ENCODE measurements at places on chromosomes 5 and 9. TPM values are rescaled to one million over a fixed set of nuclear protein-coding genes. Genes with fewer than 3 reads are reported as not detected.

DNA sequence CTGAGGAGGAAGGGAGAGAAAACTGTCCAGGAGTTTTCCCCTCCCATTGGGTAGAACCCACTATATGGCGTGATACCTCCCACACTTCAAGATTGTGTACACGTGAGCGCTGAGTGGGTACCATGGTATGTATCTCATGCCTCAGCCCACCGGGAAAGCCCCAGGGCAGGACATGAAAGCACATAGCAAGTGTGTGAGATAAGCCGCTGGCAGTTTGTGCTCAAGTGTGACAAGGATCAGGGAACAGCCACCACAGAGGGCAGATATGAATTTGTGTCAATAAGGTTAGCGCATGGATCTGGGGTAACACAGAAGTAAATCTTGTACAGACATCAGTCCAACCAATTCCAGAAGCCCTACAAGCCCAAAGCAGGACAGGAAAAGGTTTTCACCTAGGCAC, 42.6 kb upstream of the NAA35 start:
- no peak for DNase-seq

GRCh38 chr9:37187292-37187691, 66.9 kb downstream of the ZCCHC7 start:
- no peak for DNase-seq

The TCF7 gene
- not detected for total RNA-seq

DNA sequence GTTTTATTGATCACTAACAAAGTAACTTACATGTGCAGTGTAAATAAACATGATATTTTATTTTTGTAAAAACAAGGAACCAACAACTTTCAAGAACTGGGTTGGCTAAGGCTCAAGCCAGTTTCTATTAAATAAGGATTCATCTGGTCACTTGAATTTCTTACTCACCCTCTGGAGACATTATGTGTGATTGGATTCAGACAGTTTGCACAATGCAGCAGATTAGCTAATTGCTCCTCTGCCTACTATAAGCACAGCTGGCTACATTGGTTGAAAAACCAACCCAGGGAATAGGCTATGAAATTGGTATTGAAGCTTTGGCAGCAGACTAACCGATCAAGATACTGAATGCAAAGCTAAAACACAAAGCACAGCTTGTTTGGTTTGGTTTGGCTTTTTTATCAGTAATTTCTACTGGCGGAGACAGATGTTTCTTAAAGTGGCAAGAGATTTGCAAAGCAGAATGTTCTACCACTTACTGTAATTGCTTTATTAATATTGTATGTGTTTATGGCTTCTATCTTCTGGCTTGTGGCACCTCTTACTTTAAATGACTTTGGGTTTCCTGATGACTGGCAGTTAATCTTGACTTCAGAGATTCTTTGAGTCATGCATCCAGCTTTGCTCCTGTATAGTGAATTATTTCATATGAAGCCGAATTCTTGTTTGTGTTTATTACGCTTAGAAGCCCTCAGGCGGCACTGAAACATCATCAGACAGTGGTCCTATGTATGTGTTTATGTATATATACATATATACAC, 231.5 kb downstream of the MPDZ start:
- no peak for DNase-seq

- DNase-seq, result no peak
These were observed 500.9 kb downstream of the DIRAS2 start for GRCh38 chr9:90141723-90142122.

- DNase-seq, result no peak
These were observed 40.0 kb downstream of the AUH start for GRCh38 chr9:91321691-91322090.

The NADK2 gene
- 116 TPM for total RNA-seq

DNA sequence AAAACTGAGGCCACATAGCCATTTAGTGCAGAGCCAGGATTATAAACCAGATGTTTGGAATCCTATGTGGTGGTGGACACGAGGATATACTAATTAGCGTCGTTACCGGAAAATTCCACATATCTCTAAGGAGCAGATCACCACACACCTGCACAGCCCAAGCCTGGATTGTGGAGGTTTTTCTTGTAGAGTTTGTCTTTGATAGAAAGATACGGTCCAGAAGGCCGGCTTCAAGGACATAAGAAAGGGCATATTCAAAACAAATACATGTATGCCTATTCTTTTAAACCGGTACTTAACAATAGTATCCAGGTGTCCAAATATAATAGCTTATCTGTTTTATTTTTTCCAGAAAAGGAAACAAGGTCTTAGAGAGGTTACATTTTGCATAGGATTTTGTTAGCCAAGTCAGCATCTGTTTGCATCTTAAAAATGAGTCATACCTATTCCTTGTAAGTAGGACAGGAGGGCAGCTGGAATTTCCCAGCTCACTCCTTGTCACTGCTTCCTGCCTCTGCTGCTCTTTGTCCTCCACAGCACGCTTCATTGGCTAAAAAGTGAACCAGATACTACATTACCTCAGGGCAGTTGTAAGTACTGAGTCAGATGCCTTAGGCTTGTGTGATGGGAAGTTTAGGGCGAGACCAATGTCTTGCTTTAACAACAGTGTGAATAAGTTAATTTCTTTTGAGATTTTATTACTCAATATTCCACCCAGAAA, 3.6 kb downstream of the TMC1 start:
- DNase-seq, result peak; percentile 8

DNA sequence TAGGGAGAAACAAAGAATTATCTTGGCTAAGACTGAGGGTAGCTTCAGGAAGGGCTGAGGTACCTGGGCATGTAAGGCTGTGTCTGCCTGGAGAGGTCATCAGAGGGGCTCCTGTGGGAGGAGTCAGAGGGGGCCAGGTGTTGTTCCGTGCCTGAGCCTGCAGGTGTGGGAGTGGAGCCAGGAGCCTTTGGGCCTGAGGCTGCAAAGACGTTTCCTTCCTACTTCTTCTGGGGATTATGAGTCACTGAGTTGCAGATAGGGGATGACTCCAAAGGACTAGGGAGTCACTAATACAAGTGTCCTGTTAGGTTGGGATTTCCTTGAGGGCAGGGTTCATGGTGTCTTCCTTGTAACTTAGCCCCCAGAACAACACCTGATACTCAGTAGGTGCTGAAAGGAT, 391.1 kb downstream of the ARHGEF28 start:
- no peak for DNase-seq

The HCN1 gene
- 33.8 TPM for total RNA-seq

GRCh38 chr5:68431186-68431585, 215.6 kb downstream of the PIK3R1 start:
- DNase-seq, result no peak

DNA sequence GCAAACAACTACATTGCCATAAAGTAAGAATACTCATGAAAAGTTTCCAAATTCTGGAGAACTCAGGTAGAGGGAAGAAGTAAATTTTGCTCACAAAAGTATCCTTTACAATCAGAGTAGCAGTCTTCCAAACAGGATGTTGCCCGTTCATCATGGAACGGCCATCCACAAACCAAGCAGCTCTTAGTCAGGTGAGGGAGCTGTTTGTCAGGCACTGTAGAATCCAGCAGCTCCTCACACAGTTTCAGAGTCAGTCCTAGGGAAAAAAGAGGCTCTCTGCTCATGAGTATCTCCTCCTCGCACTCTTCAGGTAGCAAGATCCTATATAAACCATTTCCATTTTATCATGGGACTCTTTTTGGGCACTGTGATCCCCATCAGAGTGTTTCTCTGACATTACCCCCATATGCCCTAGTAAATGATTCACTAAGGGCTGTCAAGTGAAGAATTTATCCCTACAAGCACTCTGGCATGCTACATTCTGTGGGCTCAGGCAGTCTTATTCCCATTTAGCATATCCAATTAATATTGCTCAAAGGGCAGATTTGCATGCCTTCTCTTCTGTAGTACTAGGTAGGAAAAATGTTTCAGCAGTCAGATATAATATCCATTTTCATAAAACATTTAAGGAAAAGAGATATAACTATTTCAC, 97.9 kb downstream of the WDR41 start:
- DNase-seq, result no peak

The ZNF883 gene
- total RNA-seq, result 35.1 TPM

The CCL21 gene
- total RNA-seq, result not detected

The FCN2 gene
- not detected for total RNA-seq

- no peak for DNase-seq
These were observed 64.4 kb downstream of the SUSD1 start for GRCh38 chr9:112110777-112111113.

DNA sequence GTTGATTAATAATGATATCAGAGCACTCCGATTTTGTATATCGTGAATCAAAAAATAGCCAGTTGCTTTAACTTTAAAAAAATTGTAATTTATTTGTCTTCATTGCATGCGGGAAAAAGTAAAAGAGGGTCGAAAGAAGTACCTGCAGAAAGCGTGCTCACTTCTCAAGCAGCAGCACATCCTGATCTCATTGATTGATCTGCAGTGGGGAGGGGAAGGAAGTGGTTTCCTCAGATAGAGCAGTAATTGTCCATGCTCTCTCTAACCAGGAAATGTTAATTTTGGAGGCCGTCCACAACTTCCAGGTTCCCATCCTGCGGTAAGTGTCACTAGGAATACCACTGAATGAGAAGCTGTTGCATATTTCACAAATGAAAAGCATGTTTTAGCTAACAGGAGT, 63.2 kb downstream of the SYK start:
- no peak for DNase-seq

- no peak for DNase-seq
These were observed 95.1 kb downstream of the DMXL1 start for GRCh38 chr5:119166026-119166425.

DNA sequence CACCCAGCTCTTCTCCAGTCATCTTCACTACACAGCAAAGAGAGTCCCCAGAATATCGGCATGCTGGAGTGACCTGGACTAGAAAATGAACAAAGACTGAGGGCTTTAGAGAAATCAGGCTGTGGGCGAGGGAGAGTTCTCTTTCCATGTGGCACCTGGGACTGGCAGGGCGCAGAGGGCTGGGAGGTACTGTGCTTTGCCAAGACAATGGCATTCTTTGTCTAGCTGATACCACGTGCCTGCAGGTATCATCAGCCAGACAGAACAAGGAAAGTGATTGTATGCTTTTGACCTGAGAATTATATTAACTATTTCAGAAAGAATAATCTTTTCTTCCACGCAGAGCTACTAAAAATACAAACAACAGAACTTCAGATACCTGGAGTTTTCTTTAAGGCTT, 30.5 kb downstream of the DDX31 start:
- no peak for DNase-seq

The KIAA1958 gene
- 8.6 TPM for total RNA-seq

GRCh38 chr5:167402671-167403070, 888.8 kb upstream of the WWC1 start:
- no peak for DNase-seq

- no peak for DNase-seq
These were observed 81.7 kb downstream of the PDE8B start for GRCh38 chr5:77292026-77292757.

The GARNL3 gene
- total RNA-seq, result 76.4 TPM

DNA sequence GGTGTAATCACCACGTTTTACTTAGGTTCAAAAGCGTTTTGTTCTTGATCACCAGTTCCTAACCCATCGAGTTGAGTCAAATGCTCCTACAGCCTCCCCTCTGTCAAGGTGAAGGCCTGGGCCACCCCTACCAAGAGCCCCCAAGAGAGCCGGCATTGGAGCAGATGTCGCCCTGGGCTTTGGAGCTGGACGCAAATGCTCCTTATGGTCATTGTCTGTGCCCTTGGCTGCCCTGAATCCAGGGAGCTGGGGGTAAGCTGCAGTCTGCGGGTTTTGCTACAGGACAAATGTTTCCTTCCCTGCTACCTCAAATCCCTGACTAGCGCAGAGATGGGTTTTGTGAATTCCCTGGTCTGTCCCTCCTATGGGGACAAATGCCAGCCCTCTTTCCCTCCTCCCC, 4.9 kb downstream of the RNF183 start:
- DNase-seq, result no peak

DNA sequence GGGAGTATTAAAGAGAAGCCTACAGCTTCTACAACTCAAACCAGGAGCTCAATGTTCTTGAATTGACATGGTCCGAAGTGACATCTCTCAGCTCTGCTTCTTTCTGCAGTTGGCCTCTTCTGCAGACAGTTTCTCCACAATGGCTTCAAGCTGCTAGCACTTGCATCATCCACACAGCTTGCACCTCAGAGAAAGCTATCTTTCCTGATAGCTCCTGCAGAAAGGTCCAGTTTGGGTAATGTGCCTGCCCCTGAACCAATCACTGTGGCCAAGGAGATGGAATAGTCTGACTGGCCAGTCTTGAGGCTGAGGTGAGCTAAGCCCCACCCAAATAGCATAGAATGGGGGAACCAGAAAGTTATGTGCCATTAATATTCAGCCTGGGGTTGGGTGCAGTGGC, 95.8 kb upstream of the ABCA1 start:
- no peak for DNase-seq

Measured in occipital lobe (tissue), 3 donors.